Left colon (tissue), 2 donors: ENCODE measurements at places on chromosomes 7 and 10. TPM values are rescaled to one million over a fixed set of nuclear protein-coding genes. Genes with fewer than 3 reads are reported as not detected.

GRCh38 chr7:139116999-139117398 lies 7.5 kb upstream of the ZC3HAV1 start:
- no peak for DNase-seq

CYP2C8 gene
- total RNA-seq, result 0.82 TPM

GRCh38 chr7:22319424-22320403 lies 37.2 kb downstream of the RAPGEF5 start:
- no peak for DNase-seq

HTR5A gene
- total RNA-seq, result not detected

- DNase-seq, result no peak
Observed at GRCh38 chr7:123844712-123845219, at the start of gene HYAL4. HYAL4 (plus strand) TSS chr7:123845169; CDS start chr7:123868274, 23,105 bp downstream.
